ENCODE measurements at places on chromosomes 11 and 22. TPM values are rescaled to one million over a fixed set of nuclear protein-coding genes. Genes with fewer than 3 reads are reported as not detected.

ANO9 gene
- total RNA-seq = under 0.01 TPM

C1QTNF4 gene
- 0.16 TPM for total RNA-seq

C11orf97 gene
- not detected for total RNA-seq

ANGPTL5 gene
- 0.63 TPM for total RNA-seq

CCDC73 gene
- under 0.01 TPM for total RNA-seq

JHY gene
- 0.60 TPM for total RNA-seq

MYOD1 gene
- not detected for total RNA-seq

CHRM1 gene
- total RNA-seq = 0.09 TPM

TUB gene
- 7.6 TPM for total RNA-seq

TMEM45B gene
- total RNA-seq = not detected

ST3GAL4 gene
- 64.6 TPM for total RNA-seq

CLP1 gene
- total RNA-seq = 17.8 TPM

CRYBA4 gene
- total RNA-seq = not detected

VPS26B gene
- 33.9 TPM for total RNA-seq

RTN3 gene
- 32.5 TPM for total RNA-seq

HIC2 gene
- total RNA-seq = 3.3 TPM

KCNJ1 gene
- under 0.01 TPM for total RNA-seq

PGA5 gene
- total RNA-seq = 2.1 TPM

APOA1 gene
- 0.69 TPM for total RNA-seq

ART1 gene
- total RNA-seq = not detected

APLP2 gene
- 720 TPM for total RNA-seq

LRRN4CL gene
- 36.9 TPM for total RNA-seq

PRG3 gene
- total RNA-seq = not detected

TSGA10IP gene
- not detected for total RNA-seq

FAM83F gene
- total RNA-seq = not detected

KDM4D gene
- 0.09 TPM for total RNA-seq

BDNF gene
- 4.6 TPM for total RNA-seq

CRYBB1 gene
- total RNA-seq = not detected

MEI1 gene
- total RNA-seq = 0.17 TPM

MOGAT2 gene
- total RNA-seq = not detected

PRODH gene
- under 0.01 TPM for total RNA-seq

OR4D6 gene
- total RNA-seq = not detected

OR51I1 gene
- 0.60 TPM for total RNA-seq

RHOG gene
- total RNA-seq = 7.2 TPM

CABP4 gene
- total RNA-seq = not detected

MFRP gene
- not detected for total RNA-seq

OR51E2 gene
- not detected for total RNA-seq

LZTR1 gene
- total RNA-seq = 53.6 TPM

RIMBP3C gene
- total RNA-seq = 0.47 TPM

CARD10 gene
- 2.5 TPM for total RNA-seq

LRRC10B gene
- total RNA-seq = not detected

CEND1 gene
- total RNA-seq = 0.69 TPM

PDXP gene
- total RNA-seq = 2.8 TPM

RBM14 gene
- total RNA-seq = 17.3 TPM
